Activated CD4-positive, alpha-beta T cell treated with anti-CD3 and anti-CD28 coated beads, Interleukin-2, amount 50 U/mL, for 16 hours (primary cell): ENCODE measurements at places on chromosomes 2 and 18.

DNA sequence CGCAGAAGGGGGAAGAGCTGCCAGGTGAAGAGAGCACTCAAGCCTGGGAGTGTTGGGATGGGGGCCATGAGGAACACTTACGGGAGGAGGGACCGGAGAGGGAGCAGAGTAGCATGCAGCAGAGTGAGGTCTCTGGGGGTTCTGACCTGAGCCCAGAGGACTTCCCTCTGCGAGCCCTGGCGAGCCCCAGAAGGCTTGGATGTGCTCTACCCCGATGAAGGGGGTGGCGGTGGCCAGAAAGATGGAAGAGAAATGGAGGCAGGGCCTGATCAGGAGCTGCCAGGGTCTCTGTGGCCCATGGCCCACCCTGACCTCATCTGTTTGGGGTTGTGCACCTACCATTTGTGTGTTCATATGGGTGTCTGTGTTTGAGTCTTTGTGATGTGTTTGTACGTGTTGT lies 42.0 kb downstream of the CROCC2 start:
- no peak for DNase-seq

GRCh38 chr2:235391921-235392615 lies 101.8 kb upstream of the AGAP1 start:
- DNase-seq, result no peak

DNA sequence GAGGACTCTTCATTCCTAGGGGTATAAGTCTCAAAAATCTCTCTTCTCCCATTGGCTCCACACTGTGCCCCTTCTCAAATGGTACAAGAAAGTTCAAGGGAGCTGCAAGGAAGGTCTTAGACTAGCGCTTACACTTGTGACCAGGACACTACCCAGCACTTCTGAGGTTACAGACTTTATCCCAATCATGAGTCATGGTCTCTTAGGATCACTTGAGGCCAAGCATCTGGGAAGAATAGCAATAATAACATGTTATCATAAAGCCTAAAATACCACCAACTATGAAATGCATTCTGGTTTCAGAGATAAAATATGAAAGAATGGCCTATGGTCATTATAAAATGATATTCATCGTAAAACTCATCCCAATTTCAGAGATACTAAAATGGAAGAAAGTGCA lies 309.9 kb upstream of the PKDCC start:
- no peak for DNase-seq

DNA sequence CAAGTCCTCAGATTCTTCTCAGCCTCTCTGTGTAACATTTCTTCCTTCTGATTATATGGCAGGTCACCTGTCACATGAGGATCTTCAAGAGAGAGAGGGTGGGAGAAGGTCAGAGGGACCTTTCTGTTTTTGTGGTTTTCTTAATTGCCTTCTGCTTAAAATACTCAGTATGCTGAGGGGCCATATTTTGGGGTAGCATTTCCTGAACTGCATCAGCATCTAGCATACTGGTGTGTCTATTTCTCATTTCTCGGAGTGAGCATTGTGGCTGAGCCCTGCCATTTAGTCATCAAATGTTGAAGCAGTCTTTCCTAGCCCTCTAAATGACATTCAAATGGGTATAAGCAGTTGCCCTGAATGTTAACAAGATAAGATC lies 162.7 kb downstream of the MYO3B start:
- no peak for DNase-seq

DNA sequence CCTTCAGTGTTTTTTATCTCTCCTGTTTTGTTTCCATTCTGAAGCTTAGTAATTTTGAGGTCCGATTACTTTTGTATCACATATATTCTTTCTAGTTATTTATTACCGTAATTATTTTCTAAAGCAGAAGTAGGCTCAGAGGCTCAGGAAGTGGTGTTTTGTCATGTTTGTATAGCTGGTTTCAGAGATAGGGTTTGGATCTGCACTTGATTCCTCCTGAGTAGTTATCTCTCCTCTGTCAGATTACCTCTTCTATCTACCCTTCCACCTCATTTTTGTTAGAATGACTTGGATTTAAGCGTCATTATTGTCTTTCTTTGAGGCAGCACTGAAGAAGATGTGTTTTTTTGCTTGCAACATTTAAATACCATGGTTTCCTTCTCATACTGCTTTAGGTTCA lies 95.4 kb downstream of the MTA3 start:
- no peak for DNase-seq

GRCh38 chr2:84914334-84914733 lies 8.9 kb downstream of the TMSB10 start:
- no peak for DNase-seq
